ENCODE measurements at places on chromosomes 3 and 15.

GRCh38 chr3:135272026-135272669 is 477.1 kb downstream of the EPHB1 start:
- DNase-seq = no peak

GRCh38 chr15:91909574-91909973 is 56.1 kb downstream of the SLCO3A1 start:
- no peak for DNase-seq

DNA sequence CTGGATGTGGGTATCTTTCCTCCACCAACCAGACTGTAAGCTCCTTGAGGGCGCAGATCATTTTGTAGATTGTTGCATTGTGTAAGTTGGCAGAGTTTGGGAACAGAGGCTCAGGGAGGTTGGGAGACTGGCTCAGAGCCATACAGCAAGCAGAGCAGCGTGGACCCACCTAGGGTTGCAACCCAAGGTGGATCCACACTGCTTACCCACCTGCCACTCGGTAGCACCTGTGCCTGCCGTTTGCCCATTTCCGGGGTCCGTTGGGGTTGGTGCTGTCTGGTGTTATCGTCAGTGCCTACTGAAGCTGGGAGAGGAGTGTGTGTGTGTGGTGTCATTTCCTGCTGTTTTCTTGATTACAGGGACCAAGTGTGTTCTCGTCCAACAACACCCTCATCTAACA is 19.0 kb downstream of the SMAD6 start:
- no peak for DNase-seq

GRCh38 chr15:47384341-47384740 is 333.0 kb upstream of the SEMA6D start:
- no peak for DNase-seq
